ENCODE measurements at places on chromosomes 1 and 21.

- DNase-seq: no peak
Observed at GRCh38 chr21:34668803-34669148, at the start of gene CLIC6. CLIC6 (plus strand) TSS chr21:34668994; CDS start chr21:34669389, 395 bp downstream.

- peak; percentile 92 for DNase-seq
Observed at GRCh38 chr1:77378723-77379535, 97.1 kb downstream of the AK5 start.

DNA sequence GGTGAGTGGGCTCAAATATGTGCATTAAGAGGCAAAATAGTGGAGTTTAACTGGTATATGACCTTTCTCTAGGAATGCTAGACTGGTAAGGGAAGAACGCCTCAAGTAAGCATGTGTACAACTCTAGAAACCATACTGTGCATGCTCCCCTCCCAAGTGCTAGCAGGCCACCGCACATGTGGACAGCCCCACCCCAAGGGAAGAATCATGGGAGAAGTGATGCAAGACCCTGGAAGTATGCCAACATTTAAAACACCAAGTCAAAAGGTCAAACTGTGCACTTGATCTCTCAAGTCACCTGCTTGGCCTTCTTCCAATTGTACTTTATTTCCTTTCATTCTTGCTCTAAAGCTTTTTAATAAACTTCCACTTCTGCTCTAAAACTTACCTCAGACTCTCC, 120.4 kb downstream of the WDR3 start:
- DNase-seq: no peak

GRCh38 chr1:178483251-178483957, 13.4 kb downstream of the CLEC20A start:
- DNase-seq: no peak

DNA sequence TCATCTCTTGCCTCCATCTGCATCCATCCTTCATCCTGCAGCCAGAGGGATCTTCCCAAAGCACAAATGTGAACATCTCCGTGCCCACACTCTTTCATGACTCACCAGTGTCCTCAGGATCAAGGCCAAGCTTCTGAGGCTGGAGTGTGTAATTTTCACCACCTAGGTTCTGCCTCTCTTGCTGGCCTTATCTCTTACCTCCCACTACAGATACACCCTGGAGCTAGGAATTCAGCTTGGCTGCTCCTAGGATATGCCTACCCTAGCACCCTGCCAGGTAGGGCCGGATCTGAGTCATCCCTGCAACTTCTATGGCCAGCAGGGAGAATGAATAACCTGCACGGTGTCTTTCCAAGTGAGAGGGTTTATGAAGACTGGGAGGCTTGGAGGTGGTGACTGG, 208.7 kb upstream of the CSF3R start:
- DNase-seq: no peak

DNA sequence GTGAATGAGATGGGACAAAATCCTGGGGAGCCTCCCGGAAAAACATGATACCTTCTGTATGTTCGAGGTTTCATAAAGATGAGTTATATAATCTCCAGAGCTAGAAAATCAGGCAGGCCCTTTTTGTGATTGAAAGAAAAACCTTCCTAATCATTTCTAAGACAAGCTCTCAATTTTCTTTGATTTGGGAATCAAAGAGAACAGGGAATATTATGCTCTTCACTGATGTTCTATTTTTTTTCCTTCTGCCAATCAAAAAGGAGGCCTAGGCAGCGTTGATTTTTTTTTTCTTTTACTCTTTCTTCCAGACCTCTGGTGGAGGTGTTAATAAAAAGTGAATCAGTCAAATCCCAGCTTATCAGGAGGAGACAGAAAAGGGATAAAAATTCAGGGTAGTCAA, 34.5 kb downstream of the DIRAS3 start:
- no peak for DNase-seq

DNA sequence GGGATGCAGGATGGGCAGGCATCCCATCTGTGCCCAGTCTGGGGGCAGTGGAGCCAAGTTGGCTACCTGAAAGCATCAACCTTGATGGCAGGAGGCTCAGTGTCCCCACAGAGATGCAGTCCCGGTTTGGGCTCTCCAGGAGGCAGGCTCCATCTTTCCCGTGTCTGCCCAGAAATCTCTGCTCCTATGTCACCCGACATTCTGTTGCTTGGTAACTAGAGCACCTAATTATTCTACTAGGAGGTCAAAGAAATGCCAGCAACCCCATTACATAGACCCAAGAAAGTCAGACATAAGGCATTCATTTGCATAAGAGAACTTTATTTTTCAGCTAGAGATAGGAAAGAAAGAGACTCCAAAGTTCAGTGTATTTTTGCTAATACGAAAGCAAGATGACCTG, 100.3 kb upstream of the BACE2 start:
- no peak for DNase-seq

GRCh38 chr1:191641420-191642260, 516.6 kb upstream of the RGS18 start:
- peak; percentile 67 for DNase-seq

DNA sequence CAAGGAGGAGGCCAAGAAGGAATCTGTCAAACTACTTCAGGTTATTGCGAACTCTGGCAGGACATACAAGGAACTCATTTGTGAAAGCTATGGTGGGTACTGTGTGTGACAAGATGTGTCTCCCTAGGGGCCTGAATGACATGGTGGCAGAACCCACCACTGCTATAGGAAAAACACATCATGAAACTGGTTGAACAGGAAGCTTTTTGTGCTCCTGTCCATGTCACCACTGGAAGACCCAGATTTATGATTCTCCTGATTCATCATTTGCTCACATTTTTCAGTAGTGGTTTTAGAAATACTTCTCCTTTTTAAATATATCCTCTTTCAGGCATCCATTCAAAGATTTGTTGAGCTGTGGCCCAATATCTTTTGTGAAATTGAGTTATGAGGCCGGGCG, 23.6 kb downstream of the ARMH1 start:
- no peak for DNase-seq
